NCI-H2029 treated with DMSO at 0.1 percent for 48 hours (cell line): ENCODE measurements at places on chromosomes 2 and 18.

GRCh38 chr2:240972201-240972600 lies 26.2 kb upstream of the SNED1 start:
- DNase-seq: no peak

DNA sequence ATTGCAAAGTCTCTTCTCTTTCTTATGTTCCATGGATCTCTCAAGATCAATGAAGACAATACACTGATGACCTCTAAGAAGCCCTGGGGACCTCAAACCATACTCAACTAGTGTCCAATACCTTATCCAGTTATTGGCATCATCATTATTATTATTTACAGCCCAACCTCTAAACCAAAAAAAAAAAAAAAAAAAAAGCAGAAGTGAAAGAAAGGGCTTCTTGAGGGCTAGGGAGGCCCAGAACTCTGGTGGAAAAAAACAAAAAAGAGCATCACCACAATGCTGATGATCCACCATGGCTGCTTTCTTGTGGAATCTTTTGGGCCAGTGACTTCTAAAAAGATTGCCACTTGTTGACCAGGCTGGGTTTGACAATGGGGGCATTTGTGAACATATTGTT lies 324.9 kb downstream of the LPIN1 start:
- DNase-seq: no peak

DNA sequence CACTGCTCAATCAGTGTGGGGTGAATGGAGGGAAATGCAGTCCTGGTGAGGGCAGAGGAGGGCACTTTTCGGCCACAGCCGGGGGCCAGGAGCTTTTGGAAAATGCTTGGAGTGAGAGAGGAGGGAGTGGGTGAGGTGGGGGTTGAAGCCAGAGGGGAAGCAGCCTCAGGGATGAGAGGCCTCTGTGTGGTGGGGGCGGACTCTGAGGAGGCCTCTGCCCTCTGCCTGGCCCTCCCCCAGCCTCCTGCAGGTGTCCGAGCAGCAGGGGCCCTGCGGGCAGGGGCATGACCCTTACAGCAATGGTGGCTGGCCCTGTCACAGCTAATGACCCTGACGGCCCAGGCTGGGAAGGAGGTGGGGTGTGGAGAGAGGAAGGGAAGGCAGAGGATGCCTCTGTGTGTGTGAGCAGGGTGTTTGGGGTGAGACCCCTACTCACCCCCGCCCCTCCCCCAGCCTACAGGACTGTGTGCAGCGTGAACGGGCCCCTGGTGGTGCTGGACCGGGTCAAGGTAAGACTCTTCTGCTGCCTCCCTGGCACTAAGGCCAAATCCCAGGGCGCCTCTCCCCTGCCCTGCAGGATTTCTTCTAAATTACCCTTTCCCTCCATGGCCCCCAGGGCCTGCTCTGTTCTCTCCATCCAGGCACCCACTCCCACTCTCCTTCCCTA lies 7.6 kb downstream of the ATP6V1B1 start:
- no peak for DNase-seq

GRCh38 chr2:2472044-2472443 lies 141.0 kb upstream of the MYT1L start:
- no peak for DNase-seq
